Activated CD8-positive, alpha-beta memory T cell treated with anti-CD3 and anti-CD28 coated beads for 4 hours (primary cell): ENCODE measurements at places on chromosomes 3 and 15.

DNA sequence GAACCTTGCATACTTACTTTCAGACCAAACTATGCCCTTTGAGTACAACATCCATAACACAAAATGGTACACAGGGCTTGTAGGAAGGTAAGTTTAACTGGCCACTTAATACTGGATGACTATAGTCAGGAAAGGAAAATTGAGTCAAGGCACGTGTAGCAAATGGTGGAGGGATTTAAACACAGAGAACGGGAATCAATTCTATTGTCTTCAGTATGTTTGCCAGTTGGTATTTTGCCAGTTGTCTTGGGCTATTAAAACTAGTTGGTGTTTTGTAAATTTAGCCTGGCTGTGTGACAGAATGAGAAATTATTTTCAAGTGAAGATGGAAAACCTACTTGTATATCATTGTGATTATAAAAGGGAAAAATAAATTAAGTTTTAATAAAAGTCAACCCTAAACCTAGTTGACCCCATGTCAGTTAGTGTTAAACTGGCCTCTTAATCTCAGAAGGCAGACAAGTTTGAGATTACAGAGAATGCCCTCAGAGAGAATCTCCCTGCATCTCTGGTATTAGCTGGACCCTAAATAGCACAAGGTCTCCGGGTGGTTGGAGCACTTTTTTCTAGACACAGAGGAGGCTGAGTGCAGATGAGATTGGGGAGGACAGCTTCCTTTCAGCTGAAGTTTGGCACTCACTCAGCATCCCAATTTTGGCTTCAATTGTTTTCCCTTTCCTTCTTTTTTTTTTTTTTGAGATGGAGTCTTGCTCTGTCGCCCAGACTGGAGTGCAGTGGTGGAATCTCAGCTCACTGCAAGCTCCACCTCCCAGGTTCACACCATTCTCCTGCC lies 91.2 kb downstream of the MB21D2 start:
- DNase-seq = no peak

DNA sequence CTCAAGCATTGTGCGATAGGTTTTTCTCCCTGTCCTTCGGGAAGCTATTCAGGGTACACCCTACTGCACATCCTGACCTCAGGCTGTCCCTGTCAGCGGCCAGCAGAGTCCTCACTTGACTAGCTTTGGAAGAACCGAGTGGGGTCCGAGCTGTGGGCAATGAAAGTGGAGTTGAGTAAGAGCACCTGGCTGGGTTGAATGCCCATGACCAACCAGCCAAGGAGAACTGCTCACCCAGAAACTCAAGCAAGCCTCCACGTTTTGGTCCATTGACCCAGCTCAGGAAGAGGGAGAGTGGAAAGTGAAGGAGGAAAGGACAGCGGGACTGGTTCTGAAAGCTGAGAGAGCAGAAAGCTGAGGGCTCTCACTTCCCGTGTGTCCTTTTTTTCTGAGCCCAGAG lies 36.0 kb upstream of the HDGFL3 start:
- no peak for DNase-seq

- no peak for DNase-seq
Measured at GRCh38 chr3:126322181-126322967, 34.8 kb downstream of the KLF15 start.

DNA sequence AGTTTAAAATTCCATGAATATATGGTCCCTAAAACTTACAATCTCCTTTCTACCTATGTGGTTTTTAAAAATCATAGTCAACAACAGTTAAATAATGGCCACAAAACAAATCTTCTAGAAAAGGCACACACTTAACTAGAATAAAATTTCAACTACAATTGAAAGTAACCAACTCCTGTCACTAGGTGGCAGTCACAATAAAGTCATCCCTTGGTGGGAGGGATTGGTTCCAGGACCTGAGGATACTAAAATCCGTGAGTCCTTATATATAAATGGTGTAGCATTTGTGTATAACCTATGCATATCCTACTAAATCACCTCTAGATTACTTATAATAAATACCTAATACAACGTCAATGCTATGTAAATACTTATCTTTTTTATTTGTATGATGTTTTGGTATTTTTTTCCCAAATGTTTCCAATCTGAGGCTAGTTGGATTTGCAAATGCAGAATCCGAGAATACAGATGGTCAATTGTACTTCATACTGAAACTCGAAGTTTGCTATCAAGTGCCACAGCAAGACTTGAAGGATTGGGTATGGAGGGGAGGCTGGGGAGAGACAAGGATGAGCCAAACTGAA lies 172.6 kb downstream of the FMN1 start:
- no peak for DNase-seq

DNA sequence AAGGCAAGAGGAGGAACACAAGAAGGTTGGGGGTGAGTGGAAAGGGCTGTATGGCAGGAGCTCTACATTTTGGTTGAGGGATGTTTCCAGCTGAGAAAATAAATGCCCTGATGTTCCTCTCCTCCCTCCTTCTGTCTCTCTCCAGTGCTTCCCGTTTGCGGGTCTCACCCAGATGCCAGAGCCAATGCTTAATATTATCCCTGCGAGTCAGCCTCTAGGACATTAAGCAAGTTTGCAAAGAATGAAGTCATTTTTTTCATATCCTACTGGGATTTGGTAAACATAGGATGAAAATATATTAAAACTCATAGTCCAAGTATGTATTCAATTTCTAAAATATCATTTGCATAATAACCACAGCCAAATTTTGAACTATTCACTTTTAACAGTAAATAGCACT lies 295.9 kb downstream of the CADM2 start:
- DNase-seq = no peak

DNA sequence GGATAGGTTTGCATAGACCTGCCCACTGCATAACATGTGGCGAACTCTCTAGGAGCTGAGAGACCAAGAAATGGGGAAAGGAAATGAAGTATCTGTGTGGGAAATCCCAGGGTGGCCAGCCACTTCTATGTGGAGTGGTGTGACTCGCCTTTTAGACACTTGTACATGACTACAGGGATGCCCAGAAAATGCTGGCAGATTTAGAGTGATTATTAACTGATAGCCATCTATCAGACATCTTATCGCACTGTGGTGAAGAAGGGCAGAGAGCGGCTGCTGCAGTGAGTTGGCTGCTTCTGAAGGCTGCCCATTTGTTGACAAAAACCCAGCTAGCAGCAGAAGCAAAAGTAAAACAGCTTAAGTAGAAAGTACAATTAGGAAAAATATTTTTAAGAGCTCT lies 18.1 kb upstream of the STAC start:
- DNase-seq = no peak

- DNase-seq = no peak
Measured at GRCh38 chr15:31930967-31931366, 99.3 kb upstream of the CHRNA7 start.

DNA sequence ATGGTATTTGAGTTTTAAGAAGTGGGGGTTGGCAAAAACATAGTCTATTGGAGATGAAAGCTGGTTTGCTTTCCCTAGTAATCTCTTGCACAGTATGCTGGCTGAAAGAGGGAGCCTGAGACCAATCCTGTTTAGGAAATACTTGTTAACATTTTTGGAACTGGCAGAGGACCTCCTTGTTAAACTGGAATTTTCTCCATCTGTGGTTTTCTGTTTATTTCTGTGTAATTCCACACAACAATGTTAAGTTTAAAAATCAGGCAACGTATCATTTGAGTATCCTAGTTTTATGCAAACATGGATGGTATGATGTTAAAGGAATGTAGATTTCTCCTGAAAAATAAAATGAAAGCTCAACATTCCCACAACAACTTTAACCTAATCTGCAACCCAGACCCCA lies 536.0 kb upstream of the TBL1XR1 start:
- DNase-seq = no peak
